Cortex of kidney (tissue), 1 donor: ENCODE measurements at places on chromosomes 12 and 14.

DNA sequence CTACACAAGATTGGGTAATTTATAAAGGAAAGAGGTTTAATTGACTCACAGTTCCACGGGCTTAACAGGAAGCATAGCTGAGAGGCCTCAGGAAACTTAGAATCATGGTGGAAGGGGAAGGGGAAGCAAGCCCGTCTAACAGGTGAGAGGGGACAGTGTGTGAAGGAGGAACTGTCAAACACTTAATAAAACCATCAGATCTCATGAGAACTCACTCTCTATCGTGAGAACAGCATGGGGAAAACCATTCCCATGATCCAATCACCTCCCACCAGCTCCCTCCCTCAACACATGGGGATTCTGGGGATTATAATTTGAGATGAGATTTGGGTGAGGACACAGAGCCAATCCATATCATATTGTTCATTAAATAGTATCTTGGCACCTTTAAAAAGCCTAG is 56.1 kb downstream of the EPS8 start:
- DNase-seq, result no peak

DNA sequence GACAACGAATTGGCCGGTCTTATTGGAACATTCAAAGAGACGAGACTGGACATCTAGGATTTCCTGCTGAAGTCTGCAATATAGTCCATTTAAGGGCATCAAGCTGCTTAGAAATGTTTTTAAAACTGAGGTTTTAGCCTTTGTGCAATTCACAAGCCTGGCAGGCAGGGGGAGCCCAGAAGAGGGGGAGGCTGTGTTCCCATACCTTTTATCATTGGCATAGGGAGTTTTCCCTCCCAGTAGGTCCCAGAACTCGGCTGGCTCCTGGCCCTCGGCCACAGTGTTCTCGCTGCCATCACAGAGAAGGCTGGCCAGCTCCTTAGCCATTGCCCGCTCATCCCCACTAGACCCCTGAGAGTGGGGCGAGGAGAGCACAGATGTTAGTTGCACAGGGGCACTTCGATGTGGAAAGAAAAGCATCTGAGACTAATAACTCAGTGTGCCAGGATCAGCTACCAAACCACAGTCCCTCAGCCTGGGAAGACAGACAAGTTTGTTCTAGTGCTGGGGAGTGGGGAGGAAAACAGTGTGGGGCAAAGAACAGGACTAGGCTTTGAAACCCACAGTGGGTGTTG is 15.1 kb downstream of the AVIL start:
- DNase-seq, result no peak

DNA sequence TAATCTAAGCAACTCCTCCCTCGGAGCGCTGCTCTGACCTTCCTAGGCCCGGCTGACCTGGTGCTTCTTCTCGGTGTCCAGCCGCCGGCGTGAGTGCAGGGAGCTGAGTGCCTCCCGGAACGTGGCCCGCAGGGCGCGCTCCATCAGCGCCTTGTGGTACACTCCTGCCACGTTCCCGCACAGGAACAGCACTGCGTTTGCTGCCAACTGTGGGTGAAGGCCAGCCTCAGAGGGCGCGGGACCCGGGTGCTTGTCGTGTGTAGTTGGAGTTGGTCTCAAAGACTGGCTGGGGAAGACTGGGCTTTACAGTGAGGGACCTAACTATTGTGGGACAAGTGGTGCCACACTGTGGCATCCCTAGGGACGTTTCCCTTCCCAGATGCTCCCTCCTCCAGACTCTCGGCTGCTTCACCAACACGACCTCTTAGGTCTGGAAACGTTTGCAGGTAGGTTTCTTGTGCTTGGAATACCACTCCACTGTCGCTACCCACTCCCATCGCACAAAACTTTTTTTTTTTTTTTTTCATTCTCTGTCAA is 3.1 kb downstream of the ADCY4 start:
- DNase-seq, result no peak

DNA sequence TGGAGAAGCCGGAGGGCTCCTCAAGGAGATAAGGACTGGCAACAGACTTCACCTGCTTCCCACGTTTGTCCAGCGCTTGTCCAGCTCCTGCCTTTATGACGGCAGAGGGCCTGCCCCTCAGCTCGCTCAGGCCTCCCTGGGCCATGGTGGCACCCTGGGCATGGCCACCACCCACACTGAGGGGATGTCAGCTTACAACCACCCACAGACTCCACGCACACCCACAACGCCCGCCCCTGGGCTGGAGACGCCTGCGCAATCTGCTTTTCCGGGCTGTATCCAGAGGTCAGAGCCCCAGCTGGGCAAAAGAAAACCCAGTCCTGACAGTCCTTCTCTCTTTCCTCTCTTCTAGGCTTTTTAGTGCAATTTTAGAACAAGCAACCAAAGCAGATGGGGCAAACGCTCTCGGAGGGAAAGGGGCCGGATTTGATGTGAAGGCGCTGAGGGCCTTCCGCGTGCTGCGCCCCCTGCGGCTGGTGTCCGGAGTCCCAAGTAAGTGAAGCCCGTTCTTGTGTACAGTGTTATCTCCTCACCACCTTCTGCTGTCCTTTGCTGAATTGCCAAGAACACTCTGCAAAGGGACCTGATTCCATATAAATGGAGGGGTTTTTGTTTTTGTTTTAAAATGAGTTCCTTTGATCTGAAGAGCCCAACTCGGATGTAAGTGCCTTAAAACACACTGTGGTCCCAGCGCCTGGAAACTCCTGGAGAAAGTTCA is 337.4 kb upstream of the FKBP4 start:
- no peak for DNase-seq

DNA sequence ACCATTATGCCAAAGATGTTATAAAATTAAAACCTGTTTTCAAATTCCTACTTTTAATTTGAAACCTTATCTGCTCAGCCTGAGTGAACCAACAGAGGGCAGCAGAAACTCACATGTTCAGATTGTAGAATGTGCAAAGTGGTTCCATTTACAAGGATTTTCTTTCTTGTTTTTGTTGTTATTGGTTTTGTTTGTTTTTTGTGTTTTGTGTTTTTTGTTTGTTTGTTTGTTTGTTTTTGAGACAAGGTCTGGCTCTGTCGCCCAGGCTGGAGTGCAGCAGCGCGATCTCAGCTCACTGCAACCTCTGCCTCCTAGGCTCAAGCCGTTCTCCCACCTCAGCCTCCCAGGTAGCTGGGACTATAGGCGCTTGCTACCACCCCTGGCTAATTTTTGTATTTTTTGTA is 22.8 kb upstream of the GARIN2 start:
- DNase-seq, result no peak

GRCh38 chr12:110796952-110797351 is 49.8 kb upstream of the CCDC63 start:
- DNase-seq, result no peak

DNA sequence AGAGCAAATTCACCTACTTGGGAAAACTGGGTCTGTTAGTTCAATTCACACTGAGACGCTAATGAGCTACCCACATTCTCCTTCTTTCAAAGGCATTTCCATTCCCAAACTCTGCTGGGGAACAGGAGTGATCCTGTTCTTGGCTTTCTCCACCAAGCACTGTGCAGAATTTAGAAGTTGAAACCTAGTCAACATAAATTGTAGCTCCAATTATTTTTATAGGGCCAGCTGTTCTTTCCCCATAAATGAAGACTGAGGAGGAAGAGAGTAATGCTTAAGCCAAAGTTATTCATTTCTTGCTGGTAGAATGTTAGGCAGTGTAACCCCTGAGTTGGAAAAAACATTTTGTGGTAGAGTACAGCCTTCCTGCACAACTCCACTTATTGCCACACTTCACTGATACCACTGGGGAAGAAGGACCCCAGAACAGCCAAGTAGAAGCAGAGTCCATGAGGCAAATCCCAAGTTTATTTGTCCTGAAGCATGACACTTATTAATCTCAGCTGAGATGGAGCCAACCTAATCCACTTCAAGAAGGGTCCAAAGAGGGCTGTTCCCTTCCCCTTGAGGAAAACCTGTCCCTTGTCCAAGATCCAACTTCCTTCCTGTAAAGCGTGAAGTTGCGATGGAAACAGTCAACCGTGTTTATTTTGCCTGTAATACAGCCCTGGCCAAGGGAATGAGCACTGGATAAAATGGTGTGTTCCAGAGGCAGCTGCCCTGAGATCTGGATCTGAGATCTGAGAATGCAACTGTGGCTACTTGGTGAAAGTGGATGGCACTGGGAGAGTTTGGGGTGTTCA is 151.8 kb downstream of the TBX5 start:
- DNase-seq, result no peak

DNA sequence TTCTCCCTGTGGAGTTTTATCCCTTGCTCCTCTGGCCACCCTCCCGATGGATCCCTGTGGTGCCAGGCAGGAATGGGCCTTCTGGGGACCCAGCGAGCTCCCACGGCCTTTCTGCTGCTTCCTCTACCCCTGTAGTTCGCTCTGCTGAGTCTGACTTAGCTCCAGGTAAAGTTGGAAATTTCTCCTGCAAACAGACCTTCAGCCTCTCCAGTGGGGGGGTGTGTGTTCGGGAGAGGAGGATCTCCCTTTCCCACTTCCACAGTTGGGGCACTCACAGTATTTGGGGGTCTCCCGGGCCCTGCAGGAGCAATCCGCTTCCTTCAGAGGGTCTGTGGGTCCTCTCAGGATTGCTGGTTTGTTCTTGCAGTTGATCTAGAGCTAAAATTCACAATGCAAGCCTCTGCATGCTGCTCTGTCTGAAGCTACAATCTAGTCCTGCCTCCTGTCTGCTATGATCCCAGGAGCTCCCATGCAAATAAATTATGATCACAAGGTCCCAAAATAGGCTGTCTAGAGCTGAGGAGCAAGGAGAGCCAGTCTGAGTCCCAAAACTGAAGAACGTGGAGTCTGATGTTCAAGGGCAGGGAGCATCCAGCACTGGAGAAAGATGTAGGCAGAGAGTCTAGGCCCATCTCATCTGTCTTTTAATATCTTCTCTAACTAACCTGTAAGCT is 18.3 kb downstream of the MTRFR start:
- no peak for DNase-seq

DNA sequence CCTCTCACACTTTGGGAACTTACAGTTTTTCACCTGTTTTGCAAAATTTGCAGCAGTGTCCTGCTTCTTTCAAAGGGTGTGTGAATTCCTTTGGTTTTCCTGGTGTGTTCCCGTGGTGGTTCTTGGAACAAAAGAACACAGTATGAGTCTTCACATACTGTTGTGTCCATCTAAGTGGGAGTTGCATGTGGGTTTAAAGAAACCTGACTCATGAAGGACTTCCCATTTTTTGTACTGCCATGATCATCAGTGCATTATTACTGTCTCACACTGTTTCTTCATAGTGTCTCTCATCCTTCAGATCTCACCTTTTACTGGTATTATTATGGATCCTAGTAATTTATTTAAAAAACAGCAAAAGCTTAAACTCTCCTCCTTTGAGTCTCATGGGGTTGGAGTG is 3.8 kb upstream of the GZMH start:
- DNase-seq, result no peak

GRCh38 chr12:106033161-106033675 is 105.5 kb downstream of the NUAK1 start:
- DNase-seq, result no peak

DNA sequence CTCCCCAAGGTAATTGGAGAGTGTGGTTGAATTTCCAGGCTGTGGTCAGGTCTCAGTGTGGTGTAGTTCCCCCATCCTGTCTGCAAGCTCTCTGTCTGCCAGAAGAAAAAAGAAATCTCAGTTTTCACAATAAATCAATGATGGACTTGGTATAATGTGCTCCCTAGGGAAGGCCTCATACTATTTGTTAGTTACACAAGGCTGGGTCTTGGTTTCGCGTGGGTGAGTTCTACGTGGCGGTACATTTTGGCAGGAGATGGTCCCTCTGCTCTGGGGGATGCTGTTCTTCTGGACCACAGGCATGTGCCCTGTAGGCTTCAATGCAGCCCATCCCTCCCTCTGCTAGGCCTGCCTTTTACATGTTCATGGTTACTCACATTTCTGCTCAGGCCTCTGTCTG is 206.4 kb upstream of the PELI2 start:
- no peak for DNase-seq

DNA sequence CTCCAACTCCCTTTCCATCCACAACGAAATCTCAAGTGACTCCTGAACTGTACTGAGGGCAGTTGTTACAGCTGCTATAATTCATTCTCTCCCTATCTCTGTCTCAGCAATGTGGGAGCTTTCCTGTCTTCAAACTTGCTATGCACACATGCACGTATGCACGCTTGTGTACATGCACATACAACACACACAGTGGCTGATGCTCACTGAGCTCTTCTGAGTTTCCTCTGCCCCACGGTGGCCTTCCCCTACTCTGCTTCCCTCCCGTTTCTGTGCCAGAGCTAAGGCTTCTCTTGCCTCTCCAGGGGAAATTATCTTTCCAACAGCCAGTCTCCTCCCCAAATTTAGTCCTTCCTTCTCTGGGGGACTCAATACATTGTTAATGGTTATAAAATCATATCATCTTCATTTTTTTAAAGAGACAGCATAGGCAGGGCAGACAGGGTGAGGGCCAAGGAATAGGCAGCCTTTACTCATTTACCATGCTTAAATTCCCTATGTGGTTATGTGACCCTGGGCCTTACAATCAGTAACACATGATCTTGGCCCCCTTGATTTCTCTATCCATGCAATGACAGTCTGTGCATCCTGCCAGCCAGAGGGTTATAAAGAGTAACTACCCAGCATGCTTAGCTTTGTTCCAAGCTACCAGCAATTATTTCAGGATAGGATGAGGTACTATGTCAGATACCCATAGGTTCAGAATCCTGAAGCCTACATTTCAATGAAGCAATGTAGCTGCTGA is 111.9 kb upstream of the HMGA2 start:
- DNase-seq, result no peak

- DNase-seq, result no peak
These were observed 77.7 kb downstream of the NTS start for GRCh38 chr12:85951823-85952222.

GRCh38 chr12:130491421-130492357 is 154.0 kb downstream of the PIWIL1 start:
- DNase-seq, result no peak

DNA sequence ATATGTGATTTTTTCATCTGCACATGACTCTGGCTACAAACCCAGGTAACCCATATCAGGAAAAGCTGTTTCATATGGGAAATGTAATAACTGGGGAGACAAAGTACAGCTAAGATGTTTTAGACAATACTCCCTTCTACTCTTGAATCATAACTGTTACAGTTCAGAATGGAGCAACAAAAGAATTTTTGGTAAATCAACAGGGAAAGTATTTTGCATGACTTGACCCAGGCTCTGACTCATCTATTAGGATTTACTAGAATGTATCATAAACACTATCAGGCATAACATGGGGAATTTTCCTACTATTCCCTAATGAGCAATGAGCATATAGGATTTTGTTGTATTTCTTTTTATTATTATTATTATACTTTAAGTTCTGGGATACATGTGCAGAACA is 553.0 kb downstream of the SLC16A7 start:
- DNase-seq, result no peak

- no peak for DNase-seq
These were observed 123.1 kb upstream of the PRMT8 start for GRCh38 chr12:3367750-3368444.

- DNase-seq, result no peak
These were observed 39.1 kb upstream of the NAP1L1 start for GRCh38 chr12:76123259-76124212.

DNA sequence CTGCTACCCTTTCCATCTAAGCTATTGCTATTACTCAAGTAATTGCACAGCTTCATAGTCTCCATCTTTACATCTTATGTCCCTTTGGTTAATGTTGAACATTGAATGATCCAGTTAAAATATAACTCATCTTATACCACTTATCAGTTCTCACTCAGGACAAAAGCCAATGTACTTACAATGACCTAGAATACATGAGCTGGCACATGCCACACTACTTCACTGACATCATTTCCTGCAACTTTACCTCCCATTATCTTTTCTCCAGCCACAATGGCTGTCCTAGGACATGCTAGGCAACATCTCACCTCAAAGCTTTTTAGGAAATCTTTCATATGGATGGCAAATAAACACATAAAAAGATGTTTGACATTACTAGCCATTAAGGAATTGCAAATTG is 309.2 kb downstream of the FOXG1 start:
- DNase-seq, result no peak
